Activated T-helper 9 cell treated with anti-CD3 and anti-CD28 coated beads, Interleukin-2, amount 50 U/mL, for 16 hours (primary cell): ENCODE measurements at places on chromosomes 4 and X.

DNA sequence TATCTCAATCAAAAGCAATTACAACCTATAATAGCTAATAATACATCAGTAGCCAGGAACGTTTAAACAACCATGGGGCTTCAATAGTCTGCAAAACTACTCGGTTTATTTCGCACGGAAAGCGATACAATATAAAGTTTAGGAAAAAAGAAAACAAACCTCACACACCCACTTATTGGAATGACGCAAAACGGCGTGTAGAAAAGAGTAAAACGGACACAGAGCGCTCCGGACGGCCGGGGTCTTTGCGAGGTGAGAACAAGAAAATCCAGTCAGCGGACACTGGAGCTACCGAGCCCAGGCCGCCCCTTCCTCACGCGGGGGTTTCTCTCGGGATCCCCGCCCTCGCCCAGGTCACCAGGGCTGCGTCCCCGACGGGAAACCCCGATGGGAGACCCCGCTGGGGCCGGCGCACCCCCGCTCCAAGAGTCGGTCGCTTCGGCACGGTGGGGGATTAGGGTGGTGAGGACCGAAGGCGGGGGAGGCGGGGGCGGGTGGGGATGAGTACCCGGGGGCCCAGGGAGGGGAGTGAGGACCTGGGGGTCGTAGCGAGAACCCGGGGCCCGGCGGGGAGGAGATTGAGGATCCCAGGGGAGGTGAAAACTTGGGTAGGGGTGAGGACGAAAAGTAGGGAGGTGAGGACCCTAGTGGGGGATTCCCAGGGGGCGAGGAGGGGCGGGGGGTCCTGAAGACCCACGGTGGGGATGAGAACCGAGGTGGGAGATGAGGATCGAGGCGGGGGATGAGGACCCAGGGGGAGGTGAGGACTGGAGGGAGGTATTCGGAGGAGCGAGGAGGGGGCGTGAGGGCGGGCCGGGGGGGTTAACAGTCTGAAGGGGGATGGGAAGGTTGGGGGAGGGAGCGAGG is 737 bp downstream of the NELFA start:
- DNase-seq = no peak

GRCh38 chrX:28697732-28698131 is 110.5 kb downstream of the IL1RAPL1 start:
- no peak for DNase-seq

GRCh38 chr4:109026588-109026987 is 263.7 kb upstream of the ETNPPL start:
- no peak for DNase-seq

- DNase-seq = no peak
Observed at GRCh38 chrX:103467156-103467555, 52.1 kb downstream of the RAB40A start.

DNA sequence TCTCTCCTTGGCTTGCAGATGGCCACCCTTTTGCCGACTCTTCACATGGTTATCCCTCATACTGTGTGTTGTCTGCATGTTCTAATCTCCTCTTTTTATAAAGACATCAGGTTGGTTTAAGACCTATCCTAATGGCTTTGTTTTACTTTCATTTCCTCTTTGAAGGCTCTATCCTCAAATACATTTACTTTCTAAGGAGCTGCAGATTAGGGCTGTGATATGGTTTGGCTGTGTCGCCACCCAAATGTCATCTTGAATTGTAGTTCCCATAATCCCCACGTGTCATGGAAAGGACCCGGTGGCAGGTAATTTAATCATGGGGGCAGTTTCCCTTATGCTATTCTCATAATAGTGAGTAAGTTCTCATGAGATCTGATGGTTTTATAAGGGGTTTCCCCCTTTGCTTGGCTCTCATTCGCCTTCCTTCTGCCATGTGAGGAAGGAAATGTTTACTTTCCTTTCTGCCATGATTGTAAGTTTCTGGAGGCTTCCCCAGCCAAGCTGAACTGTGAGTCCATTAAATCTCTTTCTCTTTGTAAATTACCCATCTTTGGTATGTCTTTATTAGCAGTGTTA is 204.5 kb downstream of the RELL1 start:
- no peak for DNase-seq

- DNase-seq = no peak
Observed at GRCh38 chrX:136028383-136028984, 43.2 kb downstream of the SLC9A6 start.

DNA sequence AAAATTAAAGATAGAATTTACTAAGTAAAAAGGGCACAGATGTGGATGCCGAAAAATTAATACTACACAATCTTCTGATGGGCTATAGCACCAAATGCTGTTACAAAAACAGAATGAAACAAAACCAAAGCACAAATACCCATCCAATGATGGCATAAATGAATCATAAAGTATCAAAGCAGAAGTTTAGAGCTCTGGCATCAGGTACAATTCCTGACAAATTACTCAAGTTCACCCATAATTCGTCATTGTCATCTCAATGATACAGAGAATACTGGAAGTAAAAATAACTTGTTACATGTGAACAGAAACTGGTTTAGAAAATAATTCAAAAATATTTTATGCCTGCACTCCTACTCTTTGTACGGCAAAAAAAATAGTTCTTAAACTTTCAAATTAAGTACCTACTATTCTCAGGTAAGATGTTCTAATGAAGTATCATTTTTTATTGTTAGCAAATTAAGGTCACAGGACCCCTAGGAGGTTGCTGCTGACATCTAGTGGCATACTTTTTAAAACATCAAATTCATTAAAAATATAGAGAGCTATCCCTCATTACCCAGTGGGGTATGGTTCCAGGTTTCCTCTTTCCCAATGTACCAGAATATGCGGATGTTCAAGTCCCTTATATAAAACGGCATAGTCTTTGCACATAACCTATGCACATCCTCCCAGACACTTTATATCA is 126.1 kb downstream of the INPP4B start:
- no peak for DNase-seq

DNA sequence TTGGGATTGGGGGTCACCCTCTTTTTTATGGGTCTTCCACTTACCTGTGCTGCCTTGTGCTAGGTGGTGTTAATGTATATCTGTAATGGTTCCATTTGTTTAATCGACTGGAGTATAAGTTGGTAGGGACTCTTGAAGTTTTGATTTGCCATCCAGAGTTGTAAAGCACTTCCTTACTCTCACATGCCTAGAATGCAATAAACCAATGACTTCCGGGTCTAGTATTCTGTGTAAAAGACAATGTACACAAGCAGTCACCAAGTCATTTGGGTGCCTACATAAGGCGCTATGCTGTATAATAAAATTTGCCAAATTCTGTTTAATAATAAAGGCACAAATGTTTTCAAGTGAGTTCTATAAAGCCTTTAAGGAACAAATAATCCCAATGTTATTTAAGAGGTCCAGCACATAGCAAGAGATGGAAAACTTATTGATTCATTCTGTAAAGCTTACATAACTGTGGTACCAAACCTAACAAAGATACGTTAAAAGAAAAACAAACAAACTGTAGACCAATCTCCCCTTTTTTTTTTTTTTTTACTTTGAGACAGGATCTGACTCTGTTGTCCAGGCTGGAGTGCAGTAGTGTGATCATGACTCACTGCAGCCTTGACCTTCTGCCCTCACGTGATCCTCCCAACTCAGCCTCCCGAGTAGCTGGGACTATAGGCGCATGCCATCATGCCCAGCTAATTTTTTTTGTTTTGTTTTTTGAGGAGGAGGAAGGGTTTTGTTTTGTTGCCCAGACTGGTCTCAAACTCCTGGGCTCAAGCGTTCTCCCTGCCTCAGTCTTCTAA is 41.5 kb upstream of the HPRT1 start:
- no peak for DNase-seq

DNA sequence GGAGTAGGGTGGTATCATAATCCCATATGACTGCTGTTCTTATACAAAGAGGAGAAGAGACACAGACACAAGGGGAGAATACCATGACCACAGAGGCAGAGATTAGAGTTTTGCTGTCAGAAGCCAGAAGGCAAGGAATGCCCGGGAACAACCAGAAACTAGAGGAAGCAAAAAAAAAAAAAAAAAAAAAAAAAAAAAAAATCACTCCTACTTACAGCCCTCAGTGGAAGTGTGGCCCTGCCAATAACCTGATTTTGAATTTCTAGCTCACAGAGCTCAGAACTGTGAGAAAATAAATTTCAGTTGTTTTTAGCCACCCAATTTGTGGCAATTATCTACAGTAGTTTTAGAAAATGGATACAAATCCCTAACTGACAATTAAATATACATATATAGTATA is 30.4 kb upstream of the UBE2NL start:
- DNase-seq = no peak

GRCh38 chrX:6026980-6027379 is 201.7 kb downstream of the NLGN4X start:
- DNase-seq = no peak

- DNase-seq = no peak
Observed at GRCh38 chr4:4752025-4752424, 107.4 kb upstream of the MSX1 start.

- no peak for DNase-seq
Observed at GRCh38 chrX:105488716-105489115, 268.2 kb upstream of the TEX13A start.

- DNase-seq = no peak
Observed at GRCh38 chrX:155070038-155070437, 898 bp downstream of the CMC4 start.

- DNase-seq = no peak
Observed at GRCh38 chrX:123422875-123423274, 238.8 kb downstream of the GRIA3 start.

DNA sequence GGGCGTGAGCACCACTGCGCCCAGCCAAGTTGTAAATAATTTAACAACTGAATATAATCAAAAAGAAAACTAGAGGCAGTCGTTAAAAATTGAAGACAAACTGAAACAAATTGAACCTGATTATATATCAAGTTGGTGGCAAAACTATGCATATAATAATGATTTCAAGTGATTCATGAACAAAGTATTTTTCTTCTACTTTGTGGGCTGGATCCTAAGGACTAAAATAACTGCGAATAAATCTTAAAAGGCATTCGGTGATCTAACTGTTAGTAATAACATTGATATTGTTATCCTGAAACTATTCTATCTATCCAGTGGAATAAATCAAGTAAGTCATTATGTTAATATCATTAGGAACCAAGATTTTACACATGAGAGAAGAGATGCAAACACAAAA is 21.2 kb upstream of the USP9X start:
- no peak for DNase-seq

DNA sequence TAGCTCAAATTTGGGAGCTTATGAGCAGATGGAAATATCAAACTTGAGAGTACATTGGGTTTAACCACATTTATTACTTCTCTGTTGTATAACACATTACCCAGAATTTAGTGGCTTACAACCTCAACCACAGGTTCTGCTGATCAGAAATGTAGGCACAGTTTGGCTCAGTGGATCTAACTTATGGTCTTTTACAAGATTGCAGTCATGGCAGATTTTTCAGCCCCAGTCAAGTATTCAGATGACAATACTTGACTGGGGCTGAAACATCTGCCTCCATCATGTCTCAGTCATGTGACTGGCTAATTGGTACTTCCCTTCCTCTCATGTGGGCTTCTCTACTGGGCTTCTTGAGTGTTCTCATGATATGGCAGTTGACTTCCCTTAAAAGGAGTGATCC is 44.0 kb upstream of the ADAD1 start:
- no peak for DNase-seq

DNA sequence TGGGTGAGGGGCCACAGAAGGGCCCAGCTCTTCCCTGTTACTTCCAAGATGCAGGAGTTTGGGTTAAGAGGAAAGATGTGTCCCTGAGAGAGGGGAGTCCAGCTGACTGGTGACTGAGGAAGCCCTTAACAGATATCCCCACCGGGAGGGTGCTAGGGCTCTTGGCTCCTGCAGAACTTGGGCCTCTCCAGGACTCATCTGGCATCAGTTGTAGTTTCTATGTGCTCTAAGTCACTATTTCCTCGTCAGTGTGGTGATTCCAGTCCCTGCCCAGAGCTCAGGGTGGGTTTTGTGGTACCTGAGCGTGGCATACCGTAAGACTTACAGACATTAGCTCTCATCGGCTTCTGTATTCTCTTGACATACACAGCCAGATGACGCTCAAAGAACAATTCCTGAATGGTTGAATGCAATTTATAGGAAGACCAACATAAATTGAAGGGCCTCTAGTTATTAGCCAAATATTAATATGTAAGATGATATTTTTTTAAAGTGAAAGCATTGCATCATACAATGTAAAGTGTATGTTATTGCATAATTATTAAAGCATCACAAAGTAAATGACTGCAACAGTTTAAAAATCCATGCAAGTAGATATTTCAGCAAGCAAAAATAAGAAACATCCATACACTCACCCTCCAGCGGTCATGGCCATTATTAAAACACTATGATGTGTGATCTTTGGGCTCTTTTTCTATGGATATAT is 195.5 kb downstream of the PTTG2 start:
- no peak for DNase-seq

GRCh38 chrX:1140236-1140681 is 72.2 kb downstream of the CRLF2 start:
- DNase-seq = no peak

DNA sequence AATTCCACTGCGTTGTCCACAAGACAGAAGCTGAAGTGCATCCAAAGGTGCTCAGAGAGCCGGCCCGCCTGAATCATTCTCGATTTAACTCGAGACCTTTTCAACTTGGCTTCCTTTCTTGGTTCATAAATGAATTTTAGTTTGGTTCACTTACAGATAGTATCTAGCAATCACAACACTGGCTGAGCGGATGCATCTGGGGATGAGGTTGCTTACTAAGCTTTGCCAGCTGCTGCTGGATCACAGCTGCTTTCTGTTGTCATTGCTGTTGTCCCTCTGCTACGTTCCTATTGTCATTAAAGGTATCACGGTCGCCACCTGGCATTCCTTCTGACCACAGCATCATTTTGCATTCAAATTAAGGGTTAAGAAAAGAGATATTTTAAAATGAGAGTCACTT is 115.5 kb downstream of the NFKB1 start:
- no peak for DNase-seq

GRCh38 chr4:135282676-135283075 is 1081.1 kb upstream of the PABPC4L start:
- DNase-seq = no peak

GRCh38 chr4:184450045-184450444 is 24.3 kb downstream of the IRF2 start:
- DNase-seq = no peak

DNA sequence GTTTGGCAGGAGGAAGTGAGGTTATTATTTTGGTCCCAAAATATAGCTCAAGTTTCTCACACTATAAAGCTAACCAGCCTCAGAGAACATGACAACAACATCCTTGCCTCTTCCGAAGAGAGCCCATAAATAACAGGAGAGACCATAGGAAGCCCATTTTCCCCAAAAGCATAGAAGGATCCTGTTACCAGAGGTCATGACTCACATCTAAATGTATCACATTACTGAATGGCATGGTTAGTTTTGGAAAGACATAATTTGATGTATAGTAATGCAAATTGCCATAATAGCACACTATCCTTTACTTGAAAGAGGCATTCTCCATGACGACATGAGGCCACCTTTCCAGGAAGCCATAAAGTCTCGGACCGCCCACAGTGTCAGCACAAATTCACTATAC is 238.8 kb upstream of the GRIA3 start:
- DNase-seq = no peak

- DNase-seq = no peak
Observed at GRCh38 chr4:44651425-44651824, at the start of gene YIPF7. YIPF7 (minus strand) TSS chr4:44651625; CDS start chr4:44650100, 1,525 bp downstream.
